ENCODE measurements at places on chromosomes 2 and 18.

- no peak for DNase-seq
These were observed 18.1 kb downstream of the TGFA start for GRCh38 chr2:70535573-70535972.

GRCh38 chr2:15159751-15160177 is 401.4 kb downstream of the NBAS start:
- DNase-seq, result no peak

DNA sequence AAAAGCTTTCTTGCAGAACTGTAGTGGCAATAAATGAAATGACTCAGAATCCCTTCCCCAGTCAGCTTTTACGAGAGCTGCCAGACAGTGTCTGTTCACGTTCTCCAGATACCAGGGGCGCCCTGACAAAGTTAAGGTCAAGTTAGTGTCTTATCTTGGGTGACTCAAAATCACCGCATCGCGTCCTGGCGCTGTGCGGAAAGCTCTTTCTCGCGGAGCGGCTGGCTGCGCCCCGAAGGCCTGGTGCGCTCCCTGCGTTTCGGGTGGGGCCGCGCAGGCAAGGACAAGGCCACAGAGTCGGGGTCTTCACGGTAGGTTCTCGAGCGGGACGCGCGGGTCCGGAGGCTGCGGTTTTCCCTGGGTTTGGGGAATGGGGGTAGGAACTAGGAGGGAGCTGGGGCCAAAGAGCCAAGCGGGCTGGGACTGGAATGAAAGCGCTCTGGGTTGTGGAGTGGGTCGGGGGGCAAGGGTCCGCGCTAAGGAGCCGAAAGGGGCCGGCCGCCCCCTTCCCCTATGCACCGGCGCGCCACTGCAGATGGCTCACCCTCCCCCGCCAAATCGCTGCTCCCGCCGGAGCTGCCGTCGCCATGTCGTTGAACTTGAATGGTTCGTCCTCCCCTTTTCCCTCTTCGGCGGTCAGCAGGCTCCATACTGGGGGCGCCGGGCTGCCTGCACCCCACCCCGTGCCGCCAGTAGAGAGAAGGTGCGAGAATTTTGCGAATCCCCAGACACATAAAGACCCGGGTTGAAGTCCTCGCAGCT is 2.6 kb upstream of the HOXD11 start:
- DNase-seq, result no peak

- no peak for DNase-seq
These were observed 184.6 kb upstream of the ZNF804A start for GRCh38 chr2:184413671-184414229.

GRCh38 chr2:215071676-215072075 is 66.8 kb downstream of the ABCA12 start:
- DNase-seq, result no peak

- no peak for DNase-seq
These were observed 529.1 kb upstream of the CDH7 start for GRCh38 chr18:65221736-65222135.

DNA sequence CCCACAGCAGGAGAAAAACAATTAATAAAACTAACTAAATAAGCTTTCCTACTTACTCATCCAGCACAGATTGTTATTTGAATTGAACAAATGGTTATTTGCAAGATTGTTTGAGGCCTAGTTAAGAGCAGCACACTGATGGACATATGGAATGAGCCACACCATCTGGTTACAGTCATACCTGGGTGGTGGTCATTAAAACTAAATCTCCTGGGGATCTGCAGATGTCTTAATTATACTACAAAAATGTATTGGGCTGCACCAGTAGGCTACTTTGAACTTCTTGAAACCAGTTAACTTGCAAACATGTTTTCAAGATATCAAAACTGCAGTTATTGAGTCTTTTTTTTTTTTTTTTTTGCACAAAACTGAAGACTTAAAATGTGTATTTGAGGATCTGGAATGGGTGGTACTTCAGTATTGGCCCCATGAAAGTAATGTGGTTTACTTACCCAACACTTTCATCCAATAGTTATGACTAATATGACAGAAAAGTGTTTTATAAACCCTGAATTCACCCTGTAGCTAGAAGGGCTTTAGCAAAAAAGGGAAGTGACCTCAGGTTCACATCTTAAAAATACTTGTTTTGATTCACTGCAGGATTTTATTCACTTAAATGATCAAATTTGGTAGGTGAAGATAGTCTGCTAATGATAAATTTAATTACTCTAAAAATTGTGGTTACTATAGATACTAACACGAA is 10.8 kb downstream of the AGFG1 start:
- DNase-seq, result no peak

DNA sequence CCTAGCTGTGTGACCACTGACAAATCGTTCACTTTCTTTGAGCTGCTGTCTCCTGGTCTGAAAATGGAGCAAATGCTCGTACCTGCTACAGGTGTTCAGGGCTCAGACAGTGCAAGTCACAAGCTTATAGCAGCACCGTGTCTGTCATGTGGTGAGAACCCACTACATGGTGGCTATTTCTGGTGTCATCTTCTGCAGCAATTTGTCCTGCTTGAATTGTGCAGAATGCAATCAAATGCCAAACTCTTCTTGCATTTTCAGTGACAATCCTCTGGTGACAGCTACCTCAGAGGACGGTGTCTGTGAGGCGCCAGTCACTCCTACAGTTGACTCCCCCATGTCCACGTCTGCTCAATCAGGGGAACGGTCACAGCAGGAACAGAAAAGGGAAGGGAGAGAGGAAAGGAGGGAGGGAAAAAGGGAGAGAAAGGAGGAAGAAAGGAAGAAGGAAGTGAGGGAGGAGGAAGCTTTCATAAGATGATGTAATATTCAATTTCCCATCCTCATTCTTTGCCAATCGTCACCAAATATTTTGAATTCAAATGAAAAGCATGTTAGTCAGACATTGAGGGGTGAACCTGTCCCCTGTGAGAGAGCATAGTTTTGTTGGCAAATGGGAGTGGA is 122.2 kb downstream of the BCL2 start:
- DNase-seq, result no peak

- no peak for DNase-seq
These were observed 24.1 kb upstream of the MRPL19 start for GRCh38 chr2:75622500-75622899.
